Lower leg skin (tissue), 4 donors: ENCODE measurements at places on chromosomes 3 and 15.

DNA sequence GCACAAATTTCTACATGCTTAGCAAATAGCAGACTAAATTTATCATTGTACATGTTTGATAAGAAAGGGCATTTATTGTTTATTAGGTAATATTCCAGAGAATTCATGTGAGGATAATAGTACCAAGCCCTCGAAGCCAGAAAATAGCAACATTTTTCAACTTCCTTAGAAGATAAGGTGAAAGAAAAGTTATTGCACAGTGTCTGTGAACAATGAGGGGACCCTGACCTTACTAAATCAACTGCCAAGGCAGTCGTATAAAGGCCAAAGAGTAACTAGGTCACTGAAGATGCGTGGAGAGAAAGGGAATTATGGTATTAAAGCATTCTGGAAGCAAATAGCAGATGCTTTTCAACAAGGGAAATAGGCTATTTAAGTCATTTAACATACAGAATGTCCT, 20.3 kb upstream of the ARL6 start:
- no peak for DNase-seq

- DNase-seq = no peak
Observed at GRCh38 chr3:11508346-11509172, 135.2 kb downstream of the VGLL4 start.

- no peak for DNase-seq
Observed at GRCh38 chr3:47259114-47259513, 23.5 kb downstream of the KIF9 start.

- peak; percentile 69 for DNase-seq
Observed at GRCh38 chr3:189458528-189458927, 172.7 kb upstream of the TP63 start.

DNA sequence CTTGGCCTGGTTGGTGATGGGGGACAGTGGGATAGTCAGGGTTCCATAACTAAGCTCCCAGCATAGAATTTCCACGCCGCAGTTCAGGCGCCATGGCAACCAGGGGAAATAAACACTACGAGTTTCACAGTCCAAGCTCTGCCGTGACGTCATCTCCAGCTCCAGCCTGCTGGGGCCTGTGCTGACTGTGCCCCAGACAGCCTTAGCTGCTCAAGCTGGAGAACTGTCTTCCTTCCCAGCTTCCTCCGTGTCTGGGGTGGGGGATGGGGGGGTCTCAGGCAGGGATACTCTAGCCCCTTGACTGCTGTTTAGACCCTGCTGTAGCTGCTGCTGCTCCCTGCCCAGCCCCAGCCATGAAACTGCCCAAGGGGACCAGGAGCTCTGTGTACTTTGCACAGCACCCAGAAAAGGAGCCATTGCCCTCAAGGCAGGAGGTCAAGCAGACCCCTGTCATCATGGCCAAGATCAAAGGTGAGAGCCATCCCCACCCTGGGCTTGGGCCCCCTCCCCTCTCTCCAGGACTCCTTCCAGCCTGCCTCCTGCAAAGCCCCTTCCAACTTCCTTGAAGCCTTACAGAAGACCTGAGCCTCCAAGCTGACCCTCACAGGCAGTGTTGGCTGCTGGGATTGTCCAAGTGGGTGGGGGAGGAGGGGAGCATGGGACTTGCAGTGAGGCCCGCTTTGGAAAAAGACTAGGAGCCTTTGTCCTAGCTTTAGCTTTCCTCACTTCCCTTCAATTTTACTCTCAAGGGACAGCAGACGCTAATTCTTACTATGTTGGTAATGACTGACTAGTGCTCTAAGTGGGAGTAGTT, 11.4 kb upstream of the CSPG4 start:
- DNase-seq = peak; percentile 97

DNA sequence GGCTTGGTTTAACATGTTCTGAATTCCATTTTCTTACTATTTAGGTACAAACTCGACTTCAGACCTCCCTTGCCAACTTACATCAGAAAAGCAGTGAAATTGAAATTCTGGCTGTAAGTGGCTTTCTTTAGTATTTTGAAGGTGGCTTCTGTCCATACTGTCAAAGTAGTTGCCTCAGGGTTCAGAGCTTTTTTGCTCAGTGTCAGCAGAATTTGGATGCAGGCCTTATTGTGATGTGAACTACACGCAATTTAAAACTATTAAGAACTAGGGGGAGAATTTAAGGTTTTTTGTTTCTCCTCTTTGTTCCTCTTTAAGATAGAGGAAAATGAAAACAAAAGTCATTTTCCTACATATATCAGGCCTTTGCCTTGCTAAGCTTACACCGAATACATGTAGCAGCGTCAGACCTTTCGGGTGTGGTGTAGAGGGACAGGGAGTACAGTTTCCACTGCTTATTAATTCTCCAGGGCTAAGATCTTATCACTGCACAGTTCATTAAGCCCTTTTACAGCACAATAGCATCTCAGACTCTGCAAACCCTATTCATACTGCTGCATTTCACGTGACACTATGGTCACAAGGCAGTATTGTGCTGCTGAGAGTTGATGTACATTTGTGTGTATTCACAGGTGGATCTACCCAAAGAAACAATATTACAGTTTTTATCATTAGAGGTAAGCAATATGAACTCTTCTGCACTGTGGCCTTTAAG, 6.7 kb downstream of the SRP14 start:
- no peak for DNase-seq

DNA sequence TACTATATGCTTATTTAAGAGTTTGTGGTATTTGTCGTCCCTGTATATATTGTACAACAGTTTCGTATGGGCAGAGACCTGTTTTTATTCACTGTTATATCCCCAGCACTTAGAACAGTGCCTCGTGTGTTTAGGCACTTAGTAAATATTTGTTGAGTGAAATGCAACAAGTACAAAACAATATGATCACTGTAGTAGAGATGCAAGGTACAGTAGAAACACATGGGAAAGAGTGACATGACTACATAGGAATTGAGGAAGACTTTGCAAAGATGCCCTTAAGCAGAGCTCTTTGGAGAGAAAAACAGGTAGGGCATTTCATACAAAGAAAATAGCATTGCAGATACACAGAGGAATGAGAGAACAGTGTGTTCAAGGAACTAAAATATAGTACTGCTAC, 18.3 kb downstream of the RASA2 start:
- DNase-seq = no peak

GRCh38 chr3:17738921-17739320, 3.5 kb downstream of the TBC1D5 start:
- DNase-seq = no peak

- DNase-seq = no peak
Observed at GRCh38 chr3:34394978-34395748, 596.7 kb downstream of the PDCD6IP start.

DNA sequence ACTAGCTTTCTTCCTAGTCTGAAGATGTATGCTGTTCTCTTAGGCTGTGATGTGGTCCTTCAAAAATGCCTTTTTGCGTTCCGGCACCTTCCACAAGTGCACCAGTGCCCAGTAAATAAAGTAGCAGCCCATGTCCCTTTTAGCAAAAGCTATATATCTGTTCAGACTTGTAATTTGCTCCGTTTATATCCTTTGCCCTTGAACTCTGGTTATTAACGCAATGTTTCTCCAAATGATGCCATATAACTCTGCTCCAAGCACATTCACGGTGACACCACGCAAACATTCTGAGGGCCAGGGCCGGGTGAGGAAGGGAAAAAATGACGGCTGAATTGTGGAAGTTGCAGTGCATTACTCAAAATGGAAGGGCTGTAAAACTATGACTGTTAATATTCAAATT, 1001.1 kb upstream of the NR2F2 start:
- DNase-seq = no peak

GRCh38 chr15:69412701-69413100, 1.4 kb upstream of the KIF23 start:
- DNase-seq = no peak

DNA sequence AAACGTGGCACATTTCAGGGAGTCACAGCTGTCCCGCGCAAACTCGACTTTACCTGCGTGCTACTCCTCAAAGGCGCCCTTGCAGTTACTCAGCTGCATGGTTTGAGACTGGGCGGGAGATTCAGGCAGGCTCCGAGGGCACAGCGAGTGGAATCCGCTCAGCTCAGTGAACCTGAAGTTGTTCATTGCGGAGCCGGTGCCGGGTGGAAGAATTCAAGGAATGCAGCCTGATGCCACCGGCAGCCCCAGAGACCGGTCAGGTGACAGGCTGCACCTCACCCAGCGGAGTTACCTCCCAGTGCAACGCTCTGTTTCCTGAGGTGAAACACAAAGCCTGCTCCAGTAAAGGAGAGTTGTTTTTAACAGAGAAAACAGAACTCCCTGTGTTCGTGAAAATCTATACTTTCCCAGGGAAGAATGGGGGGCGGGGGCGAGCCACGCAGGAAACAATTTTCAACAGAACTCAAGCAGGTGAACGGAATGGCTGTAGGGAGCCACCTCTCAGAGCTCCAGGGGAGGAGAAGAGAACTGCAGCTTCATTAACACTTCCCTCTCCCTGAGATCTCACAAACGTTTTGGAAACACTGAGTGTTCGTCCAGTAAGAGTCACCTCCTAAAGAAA, 3.8 kb downstream of the VEPH1 start:
- DNase-seq = peak; percentile 88

DNA sequence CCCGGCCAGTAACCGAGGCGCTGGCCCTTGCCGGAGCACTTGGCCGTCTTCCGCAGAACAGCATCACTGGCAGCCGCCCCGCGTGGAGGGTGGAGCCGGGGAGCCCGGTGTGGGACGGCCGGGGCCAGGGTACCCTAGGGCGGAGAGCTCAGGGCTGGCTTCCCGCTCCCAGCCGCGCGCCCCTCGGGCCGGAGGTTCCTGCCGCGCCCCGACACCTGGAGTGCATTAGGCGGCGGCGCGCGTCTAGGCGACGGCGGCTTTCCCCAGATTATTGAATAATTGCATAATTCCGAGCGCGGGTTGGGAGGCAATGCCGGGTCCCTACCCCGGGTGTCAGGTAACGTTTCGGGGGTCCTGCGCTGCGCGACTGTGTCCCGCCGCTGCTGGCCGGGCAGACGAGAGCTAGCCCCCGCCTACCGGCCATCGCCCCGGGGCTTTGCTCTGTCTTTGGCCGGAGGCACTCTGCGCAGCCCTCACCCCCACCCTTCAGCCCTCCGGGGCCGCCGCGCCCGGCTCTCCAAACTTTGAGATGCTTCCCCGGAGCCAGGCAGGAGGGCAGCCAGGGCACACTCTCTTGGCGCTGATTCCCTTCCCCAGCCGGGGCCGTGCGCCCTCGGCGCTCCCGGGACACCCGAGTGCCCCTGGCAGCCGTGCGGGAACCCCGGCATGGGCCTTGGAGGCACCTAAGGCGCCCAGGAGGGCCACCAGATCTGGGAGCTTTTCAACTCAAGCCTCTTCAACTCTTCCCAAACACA, 749 bp downstream of the ITGA11 start:
- peak; percentile 13 for DNase-seq

- peak; percentile 73 for DNase-seq
Observed at GRCh38 chr3:136195258-136196063, 674 bp downstream of the MSL2 start.

GRCh38 chr3:129608087-129608935, 1.8 kb upstream of the PLXND1 start:
- DNase-seq = no peak

DNA sequence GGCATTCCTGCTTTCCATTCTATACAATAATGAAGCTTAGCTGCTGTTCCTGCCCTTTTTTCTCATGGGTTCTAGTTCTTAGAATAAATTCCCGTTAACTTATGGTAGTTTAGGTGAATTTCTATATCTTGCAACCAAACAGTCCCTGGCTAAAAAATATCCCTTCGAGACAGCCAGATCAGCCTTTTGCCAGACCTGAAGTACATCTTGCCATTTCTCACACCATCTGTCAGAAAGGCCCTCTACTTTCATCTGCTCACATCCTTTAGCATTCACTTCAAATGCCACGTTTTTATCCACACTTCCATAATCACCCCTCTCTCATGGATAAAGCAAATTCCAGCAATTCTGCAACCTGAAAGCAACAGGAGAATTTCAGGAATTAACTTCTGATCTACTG, 145.4 kb downstream of the GAP43 start:
- no peak for DNase-seq

DNA sequence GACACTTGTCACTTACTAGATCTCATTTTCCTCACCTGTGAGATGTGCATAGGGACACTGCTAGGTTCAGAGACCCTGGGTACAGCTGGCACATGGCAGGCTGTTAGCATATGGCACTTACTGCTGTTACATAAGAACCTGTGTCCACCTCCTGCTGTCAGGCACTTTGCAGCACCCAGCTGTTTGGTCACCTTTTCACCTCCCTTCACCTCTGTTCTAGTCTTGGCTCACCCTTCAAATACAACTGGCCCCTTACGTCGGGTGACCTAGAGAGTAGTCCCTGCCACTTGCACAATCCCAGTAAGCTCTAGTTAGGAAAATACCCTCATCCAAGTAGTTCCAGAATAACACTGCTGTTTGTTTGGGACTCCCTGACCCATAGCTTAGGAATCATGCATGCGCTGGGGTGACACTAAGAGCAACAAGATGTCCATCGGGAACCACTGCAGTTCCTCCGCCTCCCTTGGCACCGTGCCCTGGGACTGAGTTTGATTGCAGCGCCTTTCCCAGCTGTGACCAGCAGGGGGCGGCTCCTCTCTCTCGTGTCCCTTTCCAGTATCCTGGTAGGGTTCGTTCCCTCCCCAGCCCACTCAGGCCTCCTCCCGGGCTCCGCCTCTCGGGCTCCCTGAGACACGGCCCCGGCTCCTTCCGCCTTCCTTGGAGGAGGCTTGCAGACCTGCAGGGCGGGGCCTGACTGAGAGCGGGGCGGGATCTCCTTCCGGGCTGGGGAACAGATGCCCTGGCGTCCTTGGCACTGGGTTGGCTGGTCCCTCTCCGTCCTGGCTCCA, 78.6 kb downstream of the ABHD5 start:
- DNase-seq = peak; percentile 97

- no peak for DNase-seq
Observed at GRCh38 chr3:32685543-32686185, 676 bp downstream of the CNOT10 start.

DNA sequence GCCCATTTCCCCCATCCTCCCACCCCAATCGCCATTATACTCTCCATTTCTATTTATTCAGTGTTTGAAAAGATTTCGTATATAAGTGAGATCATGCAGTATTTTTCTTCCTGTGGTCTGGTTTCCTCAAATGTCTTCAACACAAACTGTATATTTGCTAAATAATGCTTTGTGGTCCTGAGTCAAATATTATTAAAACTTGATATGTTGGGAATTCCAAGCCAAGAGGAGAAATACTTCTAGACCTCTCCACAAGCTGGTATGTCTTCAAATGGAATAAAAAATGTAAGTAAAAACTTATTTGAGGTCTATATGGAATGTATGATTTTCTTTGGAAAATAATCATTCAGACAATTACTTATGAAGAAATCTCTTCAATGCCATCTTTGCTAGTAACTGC, 122.5 kb upstream of the TSC22D2 start:
- no peak for DNase-seq

DNA sequence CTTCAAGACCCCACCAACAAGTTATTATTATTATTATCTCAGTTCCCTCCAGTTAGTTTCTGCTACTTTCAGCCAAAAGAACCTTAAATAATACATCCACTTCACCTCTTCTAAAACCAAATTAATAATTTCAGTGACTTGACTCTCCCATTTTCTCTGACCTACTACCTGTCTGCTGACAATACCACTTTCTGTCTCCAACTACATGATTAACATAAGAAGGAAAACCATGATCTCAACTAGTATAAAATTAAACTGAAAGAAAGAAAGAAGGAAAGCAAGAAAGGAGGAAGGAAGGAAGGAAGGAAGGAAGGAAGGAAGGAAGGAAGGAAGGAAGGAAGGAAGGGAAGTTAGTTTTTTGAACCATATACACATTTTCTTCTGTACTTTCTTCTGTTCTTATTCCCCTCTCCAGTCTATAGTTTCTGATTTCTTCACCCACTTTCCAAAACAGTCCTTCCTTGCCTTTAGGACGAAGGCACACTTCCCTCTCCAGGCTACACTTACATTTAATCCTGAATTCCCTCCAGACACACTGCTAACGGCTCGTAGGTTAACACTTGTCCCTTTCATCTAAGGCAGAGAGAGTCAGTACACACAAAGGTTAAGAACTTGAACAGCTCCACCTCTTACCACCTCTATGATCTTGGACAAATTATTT, 79.5 kb upstream of the GUCA1C start:
- no peak for DNase-seq
